ENCODE measurements at places on chromosomes 12 and 14. TPM values are rescaled to one million over a fixed set of nuclear protein-coding genes. Genes with fewer than 3 reads are reported as not detected.
A peak's percentile ranks its signal among the peaks of the same experiment; 100 is the strongest.

- no peak overlapping the region for H3K4me3 ChIP-seq
- H3K27me3 ChIP-seq, result no peaks in the 10 kb centered on the region
- H3K27ac ChIP-seq, result no peak overlapping the region
- peaks cover 30% of the 10 kb centered on the region for H3K4me1 ChIP-seq
These were observed 18.8 kb upstream of the KRT78 start for GRCh38 chr12:52867642-52868041.

NTS gene
- total RNA-seq, result not detected

CACNA1C gene
- total RNA-seq, result 17.0 TPM

GRCh38 chr14:81302638-81303037, 81.9 kb upstream of the GTF2A1 start:
- no peak for DNase-seq
- no peaks in the 10 kb centered on the region for H3K36me3 ChIP-seq
- no peak overlapping the region for H3K4me3 ChIP-seq
- H3K27me3 ChIP-seq, result no peaks in the 10 kb centered on the region
- H3K27ac ChIP-seq, result no peak overlapping the region

- H3K27ac ChIP-seq, result no peak overlapping the region
- H3K27me3 ChIP-seq, result no peaks in the 10 kb centered on the region
- no peaks in the 10 kb centered on the region for H3K36me3 ChIP-seq
- H3K4me3 ChIP-seq, result no peak overlapping the region
- H3K4me1 ChIP-seq, result no peaks in the 10 kb centered on the region
- no peak for DNase-seq
These were observed 444.9 kb upstream of the FOXG1 start for GRCh38 chr14:28321475-28322244.

GRCh38 chr12:41479426-41479825, 291.3 kb downstream of the PDZRN4 start:
- no peak for DNase-seq
- no peak overlapping the region for H3K4me3 ChIP-seq
- no peak overlapping the region for H3K27ac ChIP-seq
- no peaks in the 10 kb centered on the region for H3K36me3 ChIP-seq
- no peaks in the 10 kb centered on the region for H3K27me3 ChIP-seq

DNA sequence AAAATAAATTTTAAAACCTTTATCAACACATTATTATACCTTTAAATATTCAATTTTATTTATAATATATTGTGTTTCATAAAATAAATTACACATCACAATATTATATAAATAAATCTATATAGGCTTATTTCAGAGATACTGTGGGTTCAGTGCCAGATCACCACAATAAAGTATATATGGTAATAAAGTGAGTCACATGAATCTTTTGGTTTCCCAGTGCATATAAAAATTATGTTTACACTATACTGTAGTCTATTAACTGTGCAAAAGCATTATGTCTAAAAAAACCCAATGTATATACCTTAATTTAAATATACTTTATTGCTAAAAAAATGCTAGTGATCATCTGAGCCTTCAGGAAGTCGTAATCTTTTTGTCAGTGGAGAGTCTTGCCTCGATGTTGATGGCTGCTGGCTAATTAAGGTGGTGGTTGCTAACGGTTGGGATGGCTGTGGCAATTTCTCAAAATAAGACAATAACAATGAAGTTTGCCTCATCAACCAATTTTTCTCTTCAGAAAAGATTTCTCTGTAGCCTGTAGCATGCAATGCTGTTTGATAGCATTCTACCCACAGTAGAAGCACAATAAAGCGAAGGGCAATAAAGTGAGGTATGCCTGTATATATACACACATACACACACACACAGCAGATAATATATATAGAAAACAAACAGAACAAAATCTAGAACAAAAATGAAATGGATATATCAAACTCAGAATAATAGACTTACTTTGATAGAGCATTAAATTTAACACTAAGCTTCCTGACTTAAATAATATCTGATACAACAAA, 32.4 kb downstream of the CCDC59 start:
- H3K36me3 ChIP-seq, result no peaks in the 10 kb centered on the region
- no peaks in the 10 kb centered on the region for H3K27me3 ChIP-seq
- no peak overlapping the region for H3K27ac ChIP-seq
- no peaks in the 10 kb centered on the region for H3K4me1 ChIP-seq
- H3K4me3 ChIP-seq, result no peak overlapping the region
- no peak for DNase-seq

DNA sequence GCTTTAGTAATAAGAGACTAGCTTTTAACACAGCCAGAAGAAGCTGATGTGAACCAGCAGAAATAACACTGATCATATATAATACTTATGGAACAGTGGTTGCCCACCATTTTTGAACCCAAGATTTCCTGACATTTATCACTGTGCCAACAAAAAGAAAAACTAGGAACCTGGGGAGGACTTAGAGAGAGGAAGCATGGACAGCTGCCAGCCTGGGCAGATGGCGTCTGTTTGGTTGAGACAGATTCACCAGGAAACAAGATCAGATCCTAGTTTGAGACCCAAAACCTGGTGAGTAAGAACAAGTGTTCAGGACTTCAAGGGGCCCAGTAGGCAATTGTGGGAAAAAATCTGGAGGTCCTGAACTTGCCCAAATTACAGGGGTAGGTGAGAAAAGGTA, 95.3 kb downstream of the BICD1 start:
- H3K4me3 ChIP-seq, result no peak overlapping the region
- H3K4me1 ChIP-seq, result 0 out of 2 replicates have a peak, but pooled peaks cover 4% of the 10 kb centered on the region

DNA sequence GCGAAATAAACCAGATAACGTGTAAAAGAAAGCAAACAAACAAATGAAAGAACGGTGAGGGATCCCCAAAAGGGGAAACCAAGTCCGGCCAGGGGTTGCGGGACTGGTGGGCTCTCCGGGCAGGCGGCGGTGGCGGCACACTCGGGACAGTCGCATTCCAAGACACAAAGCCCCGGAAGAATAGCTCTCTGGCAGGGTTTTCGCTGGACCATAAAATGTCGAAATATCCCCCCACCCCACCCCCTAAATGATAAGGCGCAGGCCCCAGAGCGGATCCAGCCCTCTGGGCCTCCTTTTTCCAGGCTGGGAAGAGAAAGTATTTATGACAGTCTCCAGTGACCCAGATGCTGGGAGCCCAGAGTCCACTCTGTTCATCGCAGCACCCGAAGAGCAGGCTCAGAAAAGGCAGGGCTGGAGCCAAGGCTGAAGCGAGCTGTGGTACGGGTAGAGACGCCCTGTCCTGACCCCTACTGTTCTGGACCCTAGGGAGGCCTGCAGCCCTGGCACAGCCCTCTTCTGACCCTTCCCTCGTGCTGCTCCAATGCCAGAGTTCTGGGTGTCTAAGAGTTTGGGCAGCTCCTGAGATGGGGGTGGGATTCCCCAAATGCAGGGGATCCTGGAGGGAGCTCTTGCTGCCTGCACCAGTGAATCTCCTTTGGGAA, 2.1 kb upstream of the HOXC8 start:
- H3K4me3 ChIP-seq, result peak overlapping the region; percentile 21
- H3K27ac ChIP-seq, result no peak overlapping the region
- peaks cover 48% of the 10 kb centered on the region for H3K4me1 ChIP-seq
- no peaks in the 10 kb centered on the region for H3K27me3 ChIP-seq
- DNase-seq, result no peak
- H3K36me3 ChIP-seq, result 0 out of 2 replicates have a peak, but pooled peaks cover 5% of the 10 kb centered on the region

PTGDR gene
- not detected for total RNA-seq

GRCh38 chr14:69666690-69667211, 55.4 kb downstream of the SUSD6 start:
- no peak for DNase-seq
- no peaks in the 10 kb centered on the region for H3K27me3 ChIP-seq

- H3K4me3 ChIP-seq, result no peak overlapping the region
- no peaks in the 10 kb centered on the region for H3K4me1 ChIP-seq
- no peak for DNase-seq
- no peaks in the 10 kb centered on the region for H3K36me3 ChIP-seq
These were observed 59.8 kb downstream of the RNFT2 start for GRCh38 chr12:116797885-116798284.

DNA sequence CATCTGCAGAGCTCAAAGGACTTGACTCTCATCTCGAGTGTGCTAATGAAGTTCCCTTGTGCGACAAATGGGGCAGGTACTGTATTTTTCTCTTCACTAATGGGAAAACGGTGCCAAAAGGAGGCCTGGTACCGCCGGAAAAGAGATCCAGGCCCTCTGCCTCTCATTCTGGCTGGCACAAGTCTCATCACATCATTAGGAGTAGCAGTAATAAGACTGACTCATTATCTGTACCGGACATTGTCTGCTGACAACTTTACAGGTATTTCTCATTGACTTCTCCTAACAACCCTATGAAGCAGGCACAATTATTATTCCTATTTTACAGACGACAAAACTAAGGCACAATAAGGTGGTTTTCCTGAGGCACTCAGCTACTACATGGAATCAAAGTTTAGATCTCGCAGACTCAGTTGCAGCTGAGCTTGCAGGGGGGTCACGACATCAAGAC, 668 bp downstream of the APPL2 start:
- H3K27ac ChIP-seq, result peak overlapping the region; percentile 96
- H3K27me3 ChIP-seq, result no peaks in the 10 kb centered on the region
- no peak for DNase-seq

TAS2R43 gene
- total RNA-seq, result 0.29 TPM

DNA sequence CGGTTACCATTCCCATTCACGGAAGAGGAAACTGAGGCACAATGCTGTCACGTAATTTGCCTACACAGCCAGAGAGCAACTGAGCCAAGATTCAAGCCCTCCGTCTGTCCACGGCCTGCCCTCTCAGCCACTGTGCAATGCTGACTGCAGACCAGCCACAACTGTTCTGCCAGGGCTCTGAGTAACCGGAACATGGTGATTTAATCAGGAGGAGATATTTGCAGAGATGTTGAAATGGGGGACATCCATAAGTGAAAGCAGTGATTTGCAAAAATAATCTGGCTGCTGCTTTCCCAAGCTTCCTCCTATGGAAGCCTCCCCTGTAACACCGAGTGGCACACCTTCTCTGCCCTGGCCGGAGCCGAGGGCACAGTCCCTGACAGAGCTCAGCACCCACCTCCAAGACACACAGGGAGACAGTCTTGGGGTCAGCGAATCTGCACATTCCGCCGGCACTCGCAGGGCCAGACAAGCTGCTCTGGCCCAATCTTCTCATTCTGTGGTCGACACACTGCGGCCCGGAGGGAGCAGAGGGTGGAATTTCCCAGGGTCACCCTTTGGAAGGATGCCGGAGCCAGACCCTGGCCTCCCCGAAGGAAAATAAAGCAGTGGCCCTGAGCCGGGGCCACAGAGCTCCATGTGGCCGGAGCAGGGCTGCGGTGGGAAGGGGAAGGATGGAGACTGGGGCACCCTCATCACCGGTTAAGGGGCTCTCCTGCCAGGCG, 158.2 kb upstream of the DIO3 start:
- no peak overlapping the region for H3K4me3 ChIP-seq
- H3K27ac ChIP-seq, result no peak overlapping the region
- no peaks in the 10 kb centered on the region for H3K4me1 ChIP-seq

- H3K4me3 ChIP-seq, result no peak overlapping the region
- H3K27ac ChIP-seq, result no peak overlapping the region
- H3K36me3 ChIP-seq, result no peaks in the 10 kb centered on the region
- peaks cover 49% of the 10 kb centered on the region for H3K4me1 ChIP-seq
These were observed 5.3 kb upstream of the FOXN3 start for GRCh38 chr14:89422181-89422951.

LMNTD1 gene
- 1.9 TPM for total RNA-seq

DNA sequence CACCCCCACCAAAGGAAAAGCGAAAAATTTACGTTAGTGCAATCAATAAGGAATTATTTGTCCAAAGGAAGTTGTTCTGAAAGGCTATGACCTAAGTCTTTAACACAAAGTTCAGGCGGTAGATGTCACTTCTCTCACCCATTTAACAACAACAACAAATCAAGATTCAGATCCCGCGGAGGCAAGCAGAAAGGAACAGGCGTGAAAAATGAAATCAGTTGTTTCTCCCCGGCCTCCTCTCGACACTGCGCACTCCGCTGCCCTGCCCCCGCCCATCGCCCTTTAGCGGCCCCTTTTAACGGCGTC, 1.4 kb downstream of the DENND5B start:
- H3K36me3 ChIP-seq, result peaks cover 23% of the 10 kb centered on the region
- peak overlapping the region; percentile 99 for H3K4me3 ChIP-seq
- DNase-seq, result no peak
- no peaks in the 10 kb centered on the region for H3K27me3 ChIP-seq
- H3K27ac ChIP-seq, result peak overlapping the region; percentile 91

DNA sequence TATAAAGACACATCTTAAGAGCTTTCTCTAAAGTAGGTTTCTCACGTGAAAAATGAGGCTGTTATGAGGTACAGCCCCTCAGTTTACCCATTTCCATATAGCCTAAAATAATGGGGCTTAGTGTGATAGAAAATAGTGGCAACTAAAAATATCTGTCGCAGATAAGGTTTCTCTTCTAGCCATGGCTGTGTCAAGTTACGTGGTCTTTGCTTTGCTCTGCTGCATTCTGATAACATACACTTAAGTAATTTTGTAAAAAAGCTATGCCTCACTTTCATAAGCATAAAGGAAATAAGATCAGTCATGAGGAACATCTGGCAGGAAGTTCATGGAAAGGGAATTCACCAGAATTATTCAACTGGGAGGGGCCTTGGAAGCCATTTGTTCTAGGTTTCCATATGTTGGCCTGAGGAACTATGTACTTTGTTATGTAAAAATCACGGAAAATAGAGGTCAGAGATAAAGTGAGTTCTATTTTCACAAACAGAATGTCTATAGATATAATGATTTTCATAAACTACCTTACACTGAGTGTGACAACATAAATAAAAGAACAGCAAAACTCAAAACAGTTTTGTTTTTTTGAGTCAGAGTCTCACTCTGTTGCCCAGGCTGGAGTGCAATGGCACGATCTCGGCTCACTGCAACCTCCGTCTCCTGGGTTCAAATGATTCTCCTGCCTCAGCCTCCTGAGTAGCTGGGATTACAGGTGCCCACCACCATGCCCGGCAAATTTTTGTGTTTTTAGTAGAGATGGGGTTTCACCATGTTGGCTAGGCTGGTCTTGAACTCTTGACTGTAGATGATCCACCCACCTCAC, 195.6 kb upstream of the KRR1 start:
- H3K27ac ChIP-seq, result peak overlapping the region; percentile 11
- no peaks in the 10 kb centered on the region for H3K36me3 ChIP-seq
- H3K4me3 ChIP-seq, result no peak overlapping the region
- peaks cover 18% of the 10 kb centered on the region for H3K4me1 ChIP-seq
- no peaks in the 10 kb centered on the region for H3K27me3 ChIP-seq

GRCh38 chr12:80053051-80053790, 46.1 kb upstream of the OTOGL start:
- no peaks in the 10 kb centered on the region for H3K36me3 ChIP-seq
- H3K4me3 ChIP-seq, result no peak overlapping the region
- DNase-seq, result no peak
- H3K4me1 ChIP-seq, result no peaks in the 10 kb centered on the region
- H3K27me3 ChIP-seq, result no peaks in the 10 kb centered on the region

- H3K4me3 ChIP-seq, result no peak overlapping the region
- H3K4me1 ChIP-seq, result peaks cover 3% of the 10 kb centered on the region
- no peak for DNase-seq
- H3K27ac ChIP-seq, result no peak overlapping the region
- H3K27me3 ChIP-seq, result no peaks in the 10 kb centered on the region
- H3K36me3 ChIP-seq, result 0 out of 2 replicates have a peak, but pooled peaks cover 7% of the 10 kb centered on the region
These were observed 22.2 kb downstream of the DUSP16 start for GRCh38 chr12:12540261-12541013.

DNA sequence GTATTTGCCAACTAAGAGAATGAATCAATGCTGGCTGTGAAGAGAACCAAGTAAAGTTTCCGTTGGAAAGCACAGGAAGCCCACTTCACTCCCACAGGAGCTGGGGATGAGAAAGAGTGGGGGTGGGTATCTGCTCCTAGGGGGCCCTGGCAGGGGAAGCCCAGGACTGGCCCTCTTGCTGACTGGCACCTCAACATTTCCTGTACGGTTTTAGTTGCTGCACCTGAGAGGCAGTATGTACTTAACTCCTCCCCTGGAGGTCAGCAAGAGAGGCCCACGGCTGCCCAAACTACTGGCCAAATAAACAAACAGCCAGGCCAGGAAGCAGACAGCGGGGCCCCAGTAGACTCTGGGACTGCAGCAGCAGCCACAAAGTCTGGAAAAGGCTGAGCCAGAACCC, 33.8 kb upstream of the VWF start:
- peaks cover 37% of the 10 kb centered on the region for H3K4me1 ChIP-seq
- H3K27me3 ChIP-seq, result no peaks in the 10 kb centered on the region
- DNase-seq, result peak; percentile 61

DDIT3 gene
- 564 TPM for total RNA-seq

All from SJSA1 (cell line).